GM23248 (cell line): ENCODE measurements at places on chromosomes 7 and 10. TPM values are rescaled to one million over a fixed set of nuclear protein-coding genes. Genes with fewer than 3 reads are reported as not detected.

Gene IRF5
- under 0.01 and 1.6 TPM in 2 replicates for total RNA-seq

Gene TACC2
- total RNA-seq, result 4.3 and 5.8 TPM in 2 replicates

Gene AMPH
- 1.9 and 3.1 TPM in 2 replicates for total RNA-seq

Gene TMEM196
- not detected in 2 replicates for total RNA-seq

Gene SLC18A2
- total RNA-seq, result not detected in 2 replicates

Gene TRPV6
- not detected in 2 replicates for total RNA-seq

Gene MMP21
- not detected in 2 replicates for total RNA-seq

GRCh38 chr10:70816220-70816894 is 609 bp downstream of the SGPL1 start:
- H3K4me1 ChIP-seq, result peaks cover 11% of the 10 kb centered on the region; the same call in 1 of the 2 replicates
- no peaks in the 10 kb centered on the region for H3K27me3 ChIP-seq
- peaks cover 12% of the 10 kb centered on the region; the same call in 1 of the 2 replicates for H3K36me3 ChIP-seq
- DNase-seq, result peak; percentile 85

DNA sequence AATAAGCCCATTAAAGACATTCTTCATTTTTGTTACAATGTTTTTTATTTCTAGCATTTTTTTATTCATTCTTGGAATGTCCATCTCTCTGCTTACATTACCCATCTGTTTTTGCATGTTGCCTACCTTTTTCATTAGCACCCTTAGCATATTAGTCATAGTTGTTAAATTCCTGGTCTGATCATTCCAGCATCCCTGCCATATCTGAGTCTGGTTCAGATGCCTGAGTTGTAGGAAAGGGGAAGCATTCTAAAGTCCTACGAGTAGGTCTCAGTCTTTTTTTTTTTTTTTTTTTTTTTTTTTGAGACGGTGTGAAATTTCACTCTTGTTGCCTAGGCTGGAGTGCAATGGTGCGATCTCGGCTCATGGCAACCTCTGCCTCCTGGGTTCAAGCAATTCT is 19.7 kb upstream of the NRF1 start:
- no peak overlapping the region for H3K27ac ChIP-seq
- peaks cover 22% of the 10 kb centered on the region for H3K4me1 ChIP-seq
- no peak overlapping the region for H3K4me3 ChIP-seq
- no peaks in the 10 kb centered on the region for H3K36me3 ChIP-seq
- no peaks in the 10 kb centered on the region for H3K27me3 ChIP-seq
- DNase-seq, result no peak

GRCh38 chr10:44983895-44984278 is 5.3 kb upstream of the DEPP1 start:
- no peak overlapping the region for H3K27ac ChIP-seq
- H3K4me3 ChIP-seq, result no peak overlapping the region
- no peaks in the 10 kb centered on the region for H3K27me3 ChIP-seq
- H3K36me3 ChIP-seq, result no peaks in the 10 kb centered on the region
- H3K4me1 ChIP-seq, result peaks cover 31% of the 10 kb centered on the region

DNA sequence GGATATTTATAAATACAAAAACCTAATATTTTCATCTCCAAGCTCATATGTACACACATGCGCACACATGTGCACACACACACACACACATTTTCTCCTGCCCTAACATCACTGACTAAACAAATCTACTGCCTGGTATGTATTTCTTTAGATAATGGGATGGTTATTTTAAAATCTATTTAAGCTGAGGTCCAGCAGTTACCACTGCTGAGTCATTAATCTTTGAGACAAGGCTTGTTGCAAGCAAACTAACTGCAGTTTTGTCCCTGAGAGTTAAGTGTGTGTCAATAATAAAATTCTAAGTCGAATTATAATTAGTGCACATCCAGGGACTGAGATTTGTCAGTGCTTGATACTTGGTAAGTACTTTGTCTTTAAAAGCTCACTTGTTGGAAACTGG is 135.1 kb downstream of the VPS50 start:
- H3K36me3 ChIP-seq, result no peaks in the 10 kb centered on the region
- H3K4me3 ChIP-seq, result no peak overlapping the region
- no peak overlapping the region for H3K27ac ChIP-seq
- no peaks in the 10 kb centered on the region for H3K27me3 ChIP-seq

DNA sequence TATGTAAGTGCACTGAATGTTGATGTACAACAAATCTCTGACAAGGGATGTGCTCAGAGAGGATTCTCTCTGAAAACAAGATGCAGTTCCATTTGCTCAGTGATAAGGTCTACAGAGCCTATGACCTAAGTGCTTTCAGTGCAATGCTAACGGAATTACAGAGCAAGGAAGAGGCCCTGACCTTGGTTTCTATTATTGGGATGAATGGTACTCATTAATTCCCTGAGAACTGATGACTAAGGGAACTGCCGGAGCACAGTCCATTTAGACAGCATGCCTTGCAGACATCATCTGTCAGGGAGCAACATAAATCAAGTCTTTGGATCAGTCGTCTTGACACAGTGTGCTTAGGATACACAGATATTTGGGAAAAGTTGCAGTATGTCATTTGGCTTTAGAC is 340.8 kb downstream of the PHTF2 start:
- H3K27ac ChIP-seq, result peak overlapping the region; percentile 30
- no peaks in the 10 kb centered on the region for H3K27me3 ChIP-seq
- H3K4me3 ChIP-seq, result no peak overlapping the region

DNA sequence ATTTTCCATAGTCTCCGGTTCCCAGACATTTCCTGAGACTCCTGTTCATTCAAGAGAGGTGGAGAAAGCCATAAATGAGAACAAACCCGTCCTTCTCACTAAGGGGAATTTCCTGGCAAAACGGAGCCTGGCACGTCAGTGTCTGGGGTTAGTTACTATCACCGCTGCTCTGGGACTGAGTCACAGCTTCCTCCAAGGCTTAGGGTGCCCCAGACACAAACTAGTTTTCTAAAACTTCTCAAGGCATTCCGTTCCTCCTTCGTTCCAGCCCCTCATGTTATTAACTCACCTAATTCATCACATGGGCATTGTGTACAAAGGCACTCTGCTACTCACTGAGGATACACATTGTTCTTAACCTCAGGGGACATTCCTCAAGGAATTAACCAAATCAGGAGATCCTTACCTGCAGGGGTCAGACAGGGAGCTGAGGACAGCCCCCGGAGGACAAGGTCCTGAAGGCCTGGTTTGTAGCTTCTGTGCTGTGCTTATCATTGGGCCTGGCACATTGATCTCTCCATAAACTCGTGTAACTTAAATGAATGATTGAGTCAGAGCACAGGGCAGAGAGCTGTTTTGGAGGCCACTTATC is 103.0 kb upstream of the KLF6 start:
- no peaks in the 10 kb centered on the region for H3K27me3 ChIP-seq
- peak; percentile 97 for DNase-seq
- H3K36me3 ChIP-seq, result no peaks in the 10 kb centered on the region
- H3K4me1 ChIP-seq, result peaks cover 57% of the 10 kb centered on the region
- peak overlapping the region; percentile 99 for H3K27ac ChIP-seq
- peak overlapping the region; percentile 58 for H3K4me3 ChIP-seq
